ENCODE measurements at places on chromosomes 2 and 18.

GRCh38 chr2:242017086-242017485 lies 147.6 kb downstream of the RTP5 start:
- DNase-seq = no peak
- no peak overlapping the region for H3K27ac ChIP-seq
- no peaks in the 10 kb centered on the region for H3K27me3 ChIP-seq
- no peaks in the 10 kb centered on the region for H3K4me1 ChIP-seq
- H3K4me3 ChIP-seq = no peak overlapping the region

- H3K27ac ChIP-seq = no peak overlapping the region
- no peak for DNase-seq
- H3K27me3 ChIP-seq = no peaks in the 10 kb centered on the region
- peaks cover 6% of the 10 kb centered on the region for H3K4me1 ChIP-seq
- no peaks in the 10 kb centered on the region for H3K36me3 ChIP-seq
These were observed 75.8 kb upstream of the MAP3K20 start for GRCh38 chr2:172999641-173000386.

GRCh38 chr2:101842471-101842870 lies 145.0 kb downstream of the MAP4K4 start:
- H3K4me3 ChIP-seq = no peak overlapping the region
- no peak overlapping the region for H3K27ac ChIP-seq
- H3K27me3 ChIP-seq = no peaks in the 10 kb centered on the region
- peaks cover 39% of the 10 kb centered on the region for H3K36me3 ChIP-seq
- no peaks in the 10 kb centered on the region for H3K4me1 ChIP-seq
- DNase-seq = no peak

DNA sequence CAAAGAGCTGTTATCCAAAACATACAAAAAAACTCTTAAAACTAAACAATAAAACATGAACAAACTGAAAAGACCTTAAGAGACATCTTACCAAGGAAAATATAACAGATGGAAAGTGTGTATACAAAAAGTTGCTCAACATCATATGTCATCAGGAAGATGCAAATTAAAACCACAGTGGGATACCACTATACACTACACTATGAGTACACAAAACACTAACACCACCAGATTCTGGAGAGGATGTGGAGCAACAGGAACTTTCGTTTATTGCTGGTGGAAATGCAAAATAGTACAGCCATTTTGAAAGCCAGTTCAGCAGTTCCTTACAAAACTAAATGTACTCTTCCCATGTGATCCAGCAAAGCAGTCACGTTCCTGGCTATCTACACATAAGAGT lies 221.4 kb downstream of the CMPK2 start:
- H3K36me3 ChIP-seq = no peaks in the 10 kb centered on the region
- no peak for DNase-seq
- no peak overlapping the region for H3K27ac ChIP-seq
- H3K4me3 ChIP-seq = no peak overlapping the region
- H3K4me1 ChIP-seq = no peaks in the 10 kb centered on the region

DNA sequence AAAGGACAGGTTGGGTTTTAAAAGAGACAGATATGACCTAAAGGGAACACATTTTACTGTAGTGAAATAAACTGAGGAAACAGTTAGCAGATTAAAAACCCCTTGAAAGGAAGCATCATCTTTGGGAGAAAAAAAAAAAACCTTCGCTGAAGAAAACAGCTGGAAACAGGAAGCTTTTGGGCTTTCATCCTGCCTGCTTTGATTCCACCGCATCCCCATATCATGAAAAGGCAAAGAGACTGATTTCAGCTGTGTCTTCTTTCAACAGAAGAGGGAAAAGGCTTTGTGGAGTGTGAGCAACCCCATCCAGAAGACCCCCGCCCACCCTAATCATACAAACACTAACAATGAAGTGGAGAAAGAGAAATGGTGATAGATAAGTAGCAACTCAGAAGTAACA lies 86.4 kb downstream of the TCF4 start:
- H3K27me3 ChIP-seq = no peaks in the 10 kb centered on the region
- DNase-seq = no peak

DNA sequence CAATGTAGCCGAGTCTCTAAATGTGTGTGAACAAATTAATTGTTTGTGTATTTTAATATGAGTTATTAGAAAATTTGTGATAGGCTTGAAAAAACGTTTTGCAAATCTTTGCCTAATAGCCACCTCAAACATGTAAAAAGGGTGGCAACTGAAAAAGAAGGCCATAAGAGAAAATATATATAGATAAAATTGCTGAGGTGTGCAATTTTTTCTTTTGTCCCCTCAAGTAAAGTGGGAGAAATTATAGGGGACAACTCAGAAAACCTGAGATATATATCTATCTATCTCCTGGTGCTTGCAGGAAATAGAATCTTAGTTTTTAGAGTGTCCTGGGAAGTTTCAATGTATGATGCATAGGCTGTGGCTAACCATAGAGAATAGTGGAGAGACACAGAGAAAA lies 201.4 kb upstream of the LRP1B start:
- H3K27me3 ChIP-seq = no peaks in the 10 kb centered on the region
- H3K36me3 ChIP-seq = no peaks in the 10 kb centered on the region
- no peak overlapping the region for H3K27ac ChIP-seq
- no peak for DNase-seq
- H3K4me1 ChIP-seq = no peaks in the 10 kb centered on the region

All from heart left ventricle (tissue), 16 donors.